ENCODE measurements at places on chromosomes 6 and 20. TPM values are rescaled to one million over a fixed set of nuclear protein-coding genes. Genes with fewer than 3 reads are reported as not detected.

Gene PTCRA
- not detected for polyA plus RNA-seq

Gene AIF1
- polyA plus RNA-seq = 36.2 TPM

Gene MOG
- 0.49 TPM for polyA plus RNA-seq

Gene GUCA1A
- 9.1 TPM for polyA plus RNA-seq
